Stimulated activated CD4-positive, alpha-beta T cell treated with anti-CD3 and anti-CD28 coated beads, Interleukin-12 subunit alpha, Interleukin-12 subunit beta, amount 100 ng/mL, for 4 hours (primary cell): ENCODE measurements at places on chromosomes 6 and 20.

- DNase-seq = no peak
These were observed 9.2 kb downstream of the ATG5 start for GRCh38 chr6:106316375-106316766.

- DNase-seq = no peak
These were observed 170.9 kb downstream of the HIVEP2 start for GRCh38 chr6:142773859-142774648.

- DNase-seq = no peak
These were observed 318.0 kb downstream of the GRIK2 start for GRCh38 chr6:101711518-101711917.

DNA sequence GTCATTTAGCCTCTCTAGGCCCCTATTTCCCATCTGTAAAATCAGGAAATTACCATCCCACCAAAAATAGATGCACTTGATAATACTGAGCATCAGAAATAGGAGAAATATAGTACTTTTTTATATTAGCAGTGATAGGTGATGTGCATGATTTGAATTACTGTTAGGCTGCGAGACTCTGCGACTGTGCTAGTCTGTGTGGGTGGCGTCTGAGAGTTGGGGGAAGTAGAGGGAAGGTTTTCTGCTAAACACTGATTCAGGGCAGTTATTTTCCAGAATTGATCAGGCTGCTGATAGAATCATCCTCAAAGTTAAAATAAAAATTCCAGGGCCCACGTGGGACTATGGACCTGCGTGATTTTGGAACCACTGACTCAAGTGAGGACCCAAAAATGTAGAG lies 60.4 kb upstream of the ARMH2 start:
- no peak for DNase-seq

DNA sequence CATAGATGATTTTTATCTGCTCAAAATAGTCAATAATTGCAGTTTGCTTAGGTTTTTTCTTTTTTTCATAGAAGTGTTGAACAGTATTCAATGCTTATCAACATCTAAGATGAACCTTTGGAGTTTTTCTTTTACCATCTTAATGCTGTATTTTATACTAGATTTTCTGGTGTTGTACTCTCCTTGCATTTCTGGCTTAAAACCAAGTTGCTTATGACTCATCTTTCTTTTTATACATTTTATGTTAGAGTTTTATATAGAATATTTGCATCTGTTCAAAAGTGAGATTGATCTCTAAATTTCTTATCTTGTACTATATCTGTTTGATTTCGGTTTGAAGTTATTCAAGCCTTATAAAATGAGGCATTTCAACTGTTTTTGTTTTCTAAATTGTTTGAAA lies 232.5 kb downstream of the RFPL4B start:
- DNase-seq = no peak

GRCh38 chr6:109447878-109448555 lies 7.5 kb downstream of the SMPD2 start:
- DNase-seq = no peak

- DNase-seq = no peak
These were observed 5.1 kb downstream of the C6orf132 start for GRCh38 chr6:42137194-42137753.

GRCh38 chr6:101394936-101395335 lies 1.4 kb downstream of the GRIK2 start:
- no peak for DNase-seq

- no peak for DNase-seq
These were observed 7.1 kb downstream of the TMEM74B start for GRCh38 chr20:1177680-1178079.

GRCh38 chr6:135233686-135234491 lies 52.8 kb downstream of the MYB start:
- no peak for DNase-seq

- peak; percentile 39 for DNase-seq
These were observed 131.6 kb upstream of the ESR1 start for GRCh38 chr6:151675746-151676459.

DNA sequence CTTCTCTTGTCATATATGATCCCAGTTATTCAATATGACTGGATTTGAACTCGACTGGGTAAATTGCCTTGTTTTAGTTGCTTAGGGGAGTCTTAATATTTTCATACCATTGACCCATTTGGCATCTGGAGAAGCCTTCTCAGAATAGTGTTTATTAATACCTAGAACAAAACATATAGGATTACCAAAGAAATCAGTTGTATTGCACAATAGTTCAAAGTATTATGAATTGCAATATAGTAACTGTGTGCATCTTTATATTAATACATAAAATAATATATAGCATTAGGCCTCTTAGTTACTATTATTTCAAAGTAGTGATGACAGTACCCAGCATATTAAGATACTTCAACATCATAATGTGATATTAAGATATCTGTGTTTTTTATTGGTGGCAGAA lies 177.8 kb downstream of the PLCB4 start:
- no peak for DNase-seq

DNA sequence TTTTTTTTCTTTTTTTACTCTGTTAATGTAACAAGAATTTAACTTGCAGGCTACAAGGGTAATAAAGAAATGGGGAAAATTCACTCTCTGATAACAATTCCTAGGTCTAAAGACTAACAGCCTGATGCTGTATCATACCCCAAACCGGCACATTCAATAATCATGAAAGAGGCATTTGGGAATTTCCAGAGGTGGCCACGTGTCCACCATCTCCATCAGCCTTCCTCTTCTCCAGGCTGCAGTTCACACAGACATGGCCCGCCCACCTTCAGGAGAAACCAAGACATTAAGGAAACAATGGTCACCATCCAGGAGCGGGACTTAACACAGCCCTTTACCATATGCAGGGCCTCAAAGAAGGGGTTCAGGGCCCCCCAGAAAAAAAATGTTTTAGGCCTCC lies 44.8 kb downstream of the PDE10A start:
- DNase-seq = no peak

DNA sequence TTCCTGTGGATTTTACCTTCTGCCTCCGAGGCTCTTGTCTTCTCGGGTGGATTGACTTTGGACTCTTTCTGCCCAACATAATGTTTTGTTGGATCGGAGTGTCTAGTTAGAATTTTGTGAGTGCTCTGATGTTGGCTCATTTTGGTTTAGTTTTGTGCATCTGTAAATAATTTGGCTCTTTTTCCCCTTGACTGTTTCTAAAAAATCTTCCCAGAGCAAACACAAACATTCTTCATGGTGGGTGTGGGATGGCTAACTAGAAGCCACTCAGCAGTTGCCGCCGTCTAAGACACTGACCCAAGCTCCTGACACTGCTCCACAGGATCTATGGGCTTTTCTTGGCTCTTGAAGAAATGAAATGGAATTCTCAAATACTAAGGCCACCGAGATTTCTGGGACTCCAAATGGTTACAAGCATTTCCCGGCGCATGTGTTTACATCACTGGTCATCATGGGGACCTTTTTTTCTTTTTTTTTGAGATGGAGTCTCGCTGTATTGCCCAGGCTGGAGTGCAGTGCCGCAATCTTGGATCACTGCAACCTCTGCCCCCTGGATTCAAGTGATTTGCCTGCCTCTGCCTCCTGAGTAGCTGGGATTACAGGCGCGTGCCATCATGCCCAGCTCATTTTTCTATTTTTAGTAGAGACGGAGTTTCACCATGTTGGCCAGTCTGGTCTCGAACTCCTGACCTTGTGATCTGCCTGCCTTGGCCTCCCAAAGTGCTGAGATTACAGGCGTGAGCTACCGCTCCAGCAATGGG lies 92.0 kb upstream of the FRMD1 start:
- DNase-seq = no peak

DNA sequence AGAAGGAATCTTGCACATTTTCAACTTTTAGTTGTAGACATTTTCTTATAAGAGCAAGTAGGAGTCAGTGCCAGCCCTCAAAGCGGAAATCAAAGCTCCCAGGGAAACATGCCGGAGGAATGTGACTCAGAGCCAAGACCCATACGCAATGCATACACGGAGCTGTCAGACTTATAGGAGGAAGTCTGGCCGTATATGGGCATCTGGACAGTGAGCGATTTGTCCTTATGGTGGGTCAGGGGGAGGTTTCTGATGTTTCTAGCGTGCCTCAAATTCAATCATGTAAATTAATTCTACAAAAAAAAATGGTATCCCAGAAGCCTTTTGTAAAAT lies 3.6 kb upstream of the CCN2 start:
- no peak for DNase-seq

- no peak for DNase-seq
These were observed 159.5 kb upstream of the PTPN1 start for GRCh38 chr20:50350510-50351249.

DNA sequence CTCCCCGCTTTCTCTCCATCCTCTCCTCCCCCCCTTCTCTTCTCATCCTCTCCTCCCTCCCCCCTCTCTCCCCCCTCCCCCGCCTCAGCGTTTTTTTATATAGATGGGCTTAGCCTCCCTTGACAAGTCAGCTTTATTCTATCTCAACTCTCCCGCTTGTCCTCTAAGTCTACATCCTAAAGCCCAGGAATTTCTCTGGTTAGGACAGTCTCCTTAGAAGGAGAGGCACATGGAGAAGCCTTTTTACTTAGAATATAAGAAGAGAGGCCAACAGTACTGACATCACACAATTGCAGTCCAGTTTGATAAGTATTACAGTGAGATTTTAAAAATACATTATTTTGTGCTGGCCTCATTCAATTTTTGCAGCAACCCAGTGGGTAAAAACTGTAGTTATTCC lies 83.5 kb downstream of the LYRM2 start:
- no peak for DNase-seq

- no peak for DNase-seq
These were observed 3.7 kb downstream of the JPH2 start for GRCh38 chr20:44183282-44183681.

GRCh38 chr6:74785236-74785635 lies 420.6 kb downstream of the COL12A1 start:
- DNase-seq = no peak

DNA sequence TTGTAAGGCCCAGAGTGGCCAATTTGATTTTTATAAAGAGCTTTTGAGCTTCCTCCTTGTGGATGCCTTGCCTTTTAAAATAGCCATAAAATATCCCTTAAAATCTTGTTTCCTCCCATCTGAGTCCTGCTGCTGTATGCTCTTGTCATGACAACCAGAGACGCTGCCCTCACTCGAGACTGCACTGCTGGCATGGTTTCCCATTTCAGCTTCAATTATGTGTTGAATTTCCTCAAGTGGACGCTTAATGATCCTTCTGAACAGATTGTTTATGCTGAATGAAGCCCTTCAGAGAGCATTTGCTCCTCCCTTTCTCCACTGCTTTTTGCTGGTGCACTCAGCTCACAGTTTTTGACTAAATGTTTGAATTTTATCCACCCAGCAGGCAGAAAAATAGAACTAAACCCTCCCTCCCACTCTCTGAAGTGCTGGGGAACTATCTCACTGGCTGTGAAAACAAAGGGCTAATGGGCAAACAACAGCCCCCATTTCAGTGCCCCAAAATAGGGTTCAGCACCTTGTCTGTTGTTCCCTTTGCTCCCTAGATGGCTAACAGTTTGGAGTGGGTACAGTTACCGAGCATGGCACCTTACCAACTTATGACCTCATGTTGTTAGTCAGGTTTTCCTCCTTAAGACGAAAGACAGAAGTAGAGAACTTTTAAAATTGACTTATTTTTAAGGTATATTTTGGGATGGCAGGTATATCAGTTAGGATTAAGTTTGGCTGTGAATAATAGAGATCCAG lies 45.5 kb upstream of the RNF8 start:
- no peak for DNase-seq

DNA sequence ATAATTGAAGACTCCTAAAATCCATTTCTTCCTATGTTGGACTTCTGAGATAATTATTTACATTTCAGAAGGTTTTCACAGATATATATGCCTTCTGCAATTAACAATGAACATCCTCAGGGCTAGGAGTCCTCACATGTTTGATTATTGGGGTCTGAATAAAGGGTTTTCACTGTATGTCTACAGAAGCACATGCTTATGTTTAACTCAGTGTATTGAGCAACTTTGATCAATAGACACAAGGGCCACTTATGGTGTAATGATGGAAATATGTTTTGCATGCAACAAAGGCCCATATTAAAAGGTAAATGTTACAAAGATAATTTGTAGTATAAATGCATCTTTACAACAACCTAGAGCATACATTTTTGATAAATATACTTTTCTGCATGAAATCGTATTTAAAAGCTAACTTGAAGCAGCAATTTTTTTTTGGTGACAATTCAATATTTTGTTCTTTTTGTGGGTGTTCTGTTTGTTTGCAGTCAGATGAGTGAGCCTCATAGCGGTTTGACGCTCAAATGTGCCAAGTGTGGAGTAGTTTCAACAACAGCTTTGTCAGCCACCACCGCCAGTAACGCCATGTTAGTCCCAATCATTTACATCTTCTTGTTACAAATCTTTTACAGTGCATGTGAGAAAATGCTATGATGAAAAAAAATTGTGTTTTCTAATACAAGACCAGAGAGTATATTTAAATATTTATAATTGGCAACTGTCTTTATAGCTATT lies 458.2 kb downstream of the LMBRD1 start:
- DNase-seq = no peak

GRCh38 chr6:43005844-43006243 lies 7.9 kb downstream of the MEA1 start:
- DNase-seq = no peak

DNA sequence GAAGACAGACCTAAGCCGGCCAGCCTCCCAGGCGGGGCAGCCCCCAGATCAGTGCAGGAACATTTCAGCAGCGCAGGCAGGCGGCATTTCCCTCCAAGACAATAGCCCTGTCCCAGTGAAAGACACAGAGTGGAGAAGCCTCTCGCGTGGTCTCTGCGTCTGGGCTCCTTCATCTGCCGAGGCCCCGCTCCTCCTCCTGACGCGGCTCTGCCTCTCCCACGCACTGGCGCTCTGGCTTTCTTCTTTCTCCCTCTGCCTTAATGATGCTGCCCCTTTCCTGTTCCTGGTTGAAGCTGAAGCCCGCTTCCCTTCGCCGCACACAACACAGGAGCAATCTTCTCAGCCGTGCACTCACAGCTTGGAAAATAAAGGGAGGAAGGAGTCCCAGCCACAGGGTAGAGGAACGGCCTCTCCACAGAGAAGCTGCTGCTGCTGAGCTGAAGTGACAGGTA lies 347.5 kb downstream of the CDH4 start:
- DNase-seq = no peak

DNA sequence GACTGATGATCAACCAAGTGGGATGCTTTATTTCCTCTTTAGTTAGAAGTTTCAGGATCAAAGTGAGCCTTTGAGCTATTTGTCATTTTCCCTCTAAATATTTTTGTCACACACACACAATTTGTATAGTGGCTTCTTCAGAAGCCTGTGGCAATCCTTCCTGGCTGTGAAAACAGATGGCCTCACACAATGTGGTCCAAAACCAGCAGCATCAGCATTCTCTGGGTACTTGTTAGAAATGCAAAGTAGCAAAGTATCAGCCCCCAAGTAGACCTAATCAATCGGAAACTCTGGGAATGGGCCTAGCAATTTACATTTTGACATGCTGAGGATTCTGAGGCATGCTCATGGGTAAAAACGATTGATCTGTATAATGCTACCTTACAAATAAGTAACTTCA lies 115.9 kb downstream of the PAX1 start:
- no peak for DNase-seq
